ENCODE measurements at places on chromosomes 5 and 9.

DNA sequence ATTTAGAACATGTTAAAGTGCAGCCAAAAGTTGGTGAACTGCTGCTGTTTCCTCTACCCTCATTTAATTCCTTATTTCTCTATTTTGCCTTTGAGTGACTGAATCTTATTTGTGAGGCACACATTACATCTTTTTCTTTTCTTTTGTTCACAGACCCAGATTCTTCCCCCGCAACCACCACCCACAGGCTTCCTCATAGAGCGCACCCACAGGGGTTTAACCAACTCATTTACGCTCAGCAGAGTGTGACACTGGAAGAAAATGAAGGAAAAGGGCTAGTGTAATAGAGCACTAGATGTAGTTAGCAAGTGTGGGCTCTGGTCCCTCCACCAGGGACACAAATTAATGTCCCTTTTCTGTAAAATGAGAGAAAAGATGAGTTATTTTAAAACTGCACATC is 200.7 kb downstream of the PARP8 start:
- DNase-seq: no peak

GRCh38 chr5:115494570-115495289 is 49.8 kb downstream of the FEM1C start:
- DNase-seq: no peak

GRCh38 chr5:52624291-52624690 is 163.4 kb upstream of the ITGA1 start:
- no peak for DNase-seq

DNA sequence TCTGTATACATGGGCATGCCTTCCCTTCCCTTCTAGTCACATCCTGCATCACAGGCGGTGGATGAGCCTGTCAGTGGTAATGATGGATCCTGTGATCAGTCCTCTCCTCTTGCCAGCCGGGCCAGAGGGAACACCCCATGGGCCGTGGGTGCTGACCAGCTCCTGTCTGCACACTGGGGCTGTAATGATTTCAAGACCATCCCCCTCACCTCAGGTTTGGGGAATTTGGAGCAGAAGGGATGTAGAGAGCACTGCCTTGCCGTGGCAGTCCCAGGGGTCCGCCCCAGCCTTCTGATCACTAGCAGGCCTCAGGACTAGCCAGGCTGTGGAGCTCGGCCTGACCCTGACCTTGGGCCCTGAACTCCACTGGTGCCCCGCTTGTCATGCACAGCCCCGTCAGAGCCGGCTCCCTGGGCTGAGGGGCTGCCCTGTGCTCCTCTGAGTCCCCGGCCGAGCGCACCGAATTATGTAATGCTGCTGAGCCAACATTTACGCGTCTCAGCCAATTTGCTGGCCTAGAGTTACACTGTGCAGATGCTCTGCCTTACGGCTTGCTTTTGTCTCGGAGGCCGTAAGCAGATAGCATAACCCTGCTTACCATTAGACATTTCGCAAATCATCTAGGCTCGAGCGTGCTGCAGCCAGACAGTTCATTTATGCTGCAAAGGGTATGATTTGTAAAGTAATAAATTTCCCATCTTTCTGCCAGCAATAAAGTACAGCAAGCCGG is 155.3 kb downstream of the MACROH2A1 start:
- no peak for DNase-seq

- DNase-seq: no peak
Measured at GRCh38 chr5:127012916-127013315, 17.4 kb downstream of the MARCHF3 start.

- DNase-seq: no peak
Measured at GRCh38 chr5:180347702-180348101, 5.4 kb downstream of the GFPT2 start.

Data from activated T-cell treated with anti-CD3 and anti-CD28 coated beads, Interleukin-2, amount 50 U/mL, for 1 hour (primary cell).